ENCODE measurements at places on chromosomes 13 and 19.

- no peaks in the 10 kb centered on the region for H3K4me1 ChIP-seq
- H3K36me3 ChIP-seq = no peaks in the 10 kb centered on the region
- peaks cover 3% of the 10 kb centered on the region for H3K27me3 ChIP-seq
- DNase-seq = no peak
- no peak overlapping the region for H3K4me3 ChIP-seq
- no peak overlapping the region for H3K27ac ChIP-seq
These were observed 332.2 kb downstream of the MYO16 start for GRCh38 chr13:108961542-108962125.

DNA sequence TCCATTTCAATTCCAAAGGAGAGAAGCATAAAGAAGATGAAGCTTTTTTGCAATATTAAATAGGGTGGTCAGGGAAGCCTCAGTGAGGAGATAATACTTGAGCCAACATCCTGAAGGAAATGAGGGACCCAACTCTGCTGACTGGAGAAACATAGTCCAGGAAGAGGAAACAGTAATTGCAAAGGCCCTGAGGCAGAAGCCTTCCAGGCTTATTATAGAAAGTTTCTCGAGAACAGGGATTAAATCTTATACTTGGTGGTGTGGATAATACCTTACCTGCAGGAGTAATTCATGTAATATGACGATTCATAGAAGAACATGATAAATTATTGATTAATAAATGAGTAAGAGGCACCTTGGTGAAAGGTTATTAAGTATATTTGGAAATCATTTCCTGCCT, 1.0 kb upstream of the RFC3 start:
- peaks cover 18% of the 10 kb centered on the region for H3K4me1 ChIP-seq
- H3K4me3 ChIP-seq = peak overlapping the region; percentile 75
- H3K27me3 ChIP-seq = no peaks in the 10 kb centered on the region

GRCh38 chr13:112818040-112818697, 128.3 kb downstream of the ATP11A start:
- H3K27me3 ChIP-seq = no peaks in the 10 kb centered on the region
- DNase-seq = no peak
- H3K4me1 ChIP-seq = peaks cover 4% of the 10 kb centered on the region
- no peak overlapping the region for H3K4me3 ChIP-seq
- H3K27ac ChIP-seq = no peak overlapping the region
- peaks cover 66% of the 10 kb centered on the region for H3K36me3 ChIP-seq

DNA sequence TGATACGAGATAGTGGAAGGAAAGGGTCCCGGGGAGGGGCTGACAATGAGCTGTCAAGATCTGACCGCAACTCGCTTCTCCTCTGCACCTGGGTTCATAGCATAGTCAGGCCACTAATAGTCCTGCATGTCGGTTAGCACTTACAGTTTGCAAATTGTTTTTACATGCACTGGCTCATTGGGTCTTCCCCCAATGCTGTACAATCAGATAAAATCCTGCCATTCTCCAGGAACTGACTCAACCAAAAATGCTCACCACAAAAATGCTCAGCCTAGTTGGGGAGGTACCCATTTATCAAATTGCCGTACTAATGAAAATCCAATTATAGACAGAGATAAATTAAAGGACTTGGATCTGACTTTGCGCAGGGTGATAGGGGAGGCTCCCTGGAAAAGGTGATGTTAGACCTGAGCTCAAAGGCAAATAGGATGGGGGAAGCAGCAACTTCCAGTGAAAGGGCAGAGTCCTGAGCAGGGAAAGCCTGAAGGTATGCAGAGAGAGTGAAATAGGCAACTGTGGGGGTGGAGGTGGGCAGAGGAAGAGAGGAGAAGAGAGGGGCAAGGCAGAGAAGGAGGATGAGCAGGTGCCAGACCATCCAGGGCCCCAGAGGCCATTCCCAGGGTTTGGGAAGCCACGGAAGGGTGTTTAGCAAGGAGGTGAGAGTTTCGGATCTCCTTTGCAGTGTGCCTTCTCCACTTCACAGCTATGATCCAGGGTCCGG, 326.1 kb upstream of the TSHZ3 start:
- H3K4me3 ChIP-seq = no peak overlapping the region
- no peaks in the 10 kb centered on the region for H3K4me1 ChIP-seq
- DNase-seq = no peak
- peaks cover 39% of the 10 kb centered on the region for H3K27me3 ChIP-seq
- no peak overlapping the region for H3K27ac ChIP-seq

GRCh38 chr19:53549340-53549739, 11.4 kb downstream of the ZNF331 start:
- H3K36me3 ChIP-seq = peaks cover 3% of the 10 kb centered on the region
- no peak for DNase-seq
- H3K4me3 ChIP-seq = no peak overlapping the region
- H3K4me1 ChIP-seq = peaks cover 13% of the 10 kb centered on the region
- no peaks in the 10 kb centered on the region for H3K27me3 ChIP-seq

GRCh38 chr13:94662274-94662945, 49.9 kb downstream of the SOX21 start:
- no peaks in the 10 kb centered on the region for H3K36me3 ChIP-seq
- H3K4me1 ChIP-seq = no peaks in the 10 kb centered on the region
